Activated CD4-positive, alpha-beta T cell treated with anti-CD3 and anti-CD28 coated beads for 4 hours (primary cell): ENCODE measurements at places on chromosomes 4 and X.
A peak's percentile ranks its signal among the peaks of the same experiment; 100 is the strongest.

GRCh38 chrX:12526306-12526705, 264.9 kb upstream of the PRPS2 start:
- DNase-seq, result no peak

- no peak for DNase-seq
Observed at GRCh38 chr4:3013839-3014350, 50.5 kb downstream of the GRK4 start.

GRCh38 chrX:108347800-108348199, 90.4 kb downstream of the COL4A6 start:
- DNase-seq, result no peak

- DNase-seq, result peak; percentile 22
Observed at GRCh38 chr4:77586951-77587383, 18.7 kb upstream of the CXCL13 start.

DNA sequence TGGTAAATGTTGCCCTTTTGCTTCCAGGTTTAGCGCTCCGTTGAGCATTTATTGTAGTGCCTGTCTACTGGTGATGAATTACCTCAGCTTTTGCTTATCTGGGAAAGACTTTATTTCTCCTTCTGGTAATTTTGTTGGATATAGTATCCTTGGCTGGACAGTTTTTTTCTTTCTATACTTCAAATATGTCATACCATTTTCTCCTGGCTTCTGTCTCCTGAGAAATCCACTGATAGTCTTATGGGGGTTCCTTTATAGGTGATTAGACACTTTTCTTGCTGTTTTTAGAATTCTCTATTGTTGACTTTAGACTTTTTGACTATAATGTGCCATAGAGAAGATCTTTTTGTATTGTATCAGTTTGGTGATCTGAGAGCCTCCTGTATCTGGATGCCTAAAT, 73.5 kb downstream of the ARFIP1 start:
- DNase-seq, result no peak

DNA sequence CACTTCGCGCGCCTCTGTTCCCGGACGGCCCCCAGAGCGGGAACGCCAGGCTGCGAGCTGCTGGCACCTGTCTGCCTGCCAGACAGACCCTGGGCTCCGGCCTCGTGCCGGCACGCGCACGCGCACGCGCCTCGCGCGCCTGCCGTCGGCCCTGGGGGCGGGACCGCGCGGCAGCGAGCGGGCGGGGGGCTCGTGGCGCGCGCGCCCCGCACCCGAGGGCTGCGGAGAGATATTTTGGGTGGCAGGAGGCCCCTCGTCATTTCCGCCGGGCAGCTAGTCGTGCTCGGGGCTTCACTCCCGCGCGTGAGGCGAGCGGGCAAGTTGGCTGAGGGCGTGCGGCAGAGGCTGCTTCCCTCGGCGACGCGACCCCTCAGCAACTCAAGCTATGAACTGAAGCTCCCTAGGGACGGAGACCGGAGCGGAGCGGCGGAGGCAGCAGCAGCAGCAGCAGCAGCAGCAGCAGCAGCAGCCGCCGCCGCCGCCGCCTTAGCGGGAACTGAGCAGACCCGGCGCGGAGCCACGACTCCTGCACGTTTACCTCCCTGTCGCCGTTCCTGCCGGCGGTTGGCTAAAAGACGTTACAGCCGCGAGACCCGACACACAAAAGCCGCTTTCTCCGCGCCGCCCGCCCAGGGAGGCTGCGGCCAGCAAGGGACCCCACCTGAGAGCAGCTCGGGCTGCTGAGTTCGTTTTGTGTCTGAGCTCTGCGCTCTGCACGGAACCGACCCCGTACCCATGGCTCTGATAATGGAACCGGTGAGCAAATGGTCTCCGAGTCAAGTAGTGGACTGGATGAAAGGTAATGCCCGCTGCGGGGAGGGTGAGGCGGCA, at the start of gene CNKSR2:
Gene CNKSR2, plus strand, starts transcription at position 256 of the 831 bp plus-strand sequence. Its CDS starts 480 bp downstream, at position 736.
- peak; percentile 64 for DNase-seq

DNA sequence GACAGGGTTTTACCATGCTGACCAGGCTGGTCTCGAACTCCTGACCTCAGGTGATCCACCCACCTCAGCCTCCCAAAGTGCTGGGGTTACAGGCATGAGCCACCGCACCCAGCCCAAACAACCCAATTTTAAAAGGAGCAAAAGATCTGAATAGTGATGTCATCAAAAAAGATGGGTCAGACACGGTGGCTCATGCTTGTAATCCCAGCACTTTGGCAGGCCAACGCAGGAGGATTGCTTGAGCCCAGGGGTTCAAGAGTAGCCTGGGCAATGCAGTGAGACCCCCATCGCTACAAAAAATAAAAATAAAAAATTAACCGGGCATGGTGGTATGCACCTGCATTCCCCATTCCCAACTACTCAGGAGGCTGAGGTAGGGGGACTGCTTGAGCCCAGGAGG, 6.1 kb downstream of the ELF2 start:
- no peak for DNase-seq

DNA sequence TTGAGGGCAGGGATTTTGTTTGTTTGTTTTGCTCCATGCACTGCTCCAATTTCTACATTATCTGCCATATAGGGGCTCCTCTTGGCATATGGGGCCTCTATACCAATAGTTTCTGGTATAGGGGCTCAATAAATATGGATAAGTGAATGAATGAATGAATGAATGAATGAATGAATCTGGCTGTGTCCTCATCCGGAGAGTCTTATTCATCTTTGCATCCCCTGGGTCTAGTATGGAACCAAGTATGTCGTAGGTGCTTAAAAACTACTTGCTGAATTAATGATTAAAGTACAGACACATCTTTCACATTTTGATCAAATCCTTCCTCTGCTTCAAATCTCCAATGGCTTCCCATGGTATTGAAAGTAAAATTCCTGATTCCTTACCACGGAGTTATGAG, 80.1 kb downstream of the DRD5 start:
- no peak for DNase-seq

DNA sequence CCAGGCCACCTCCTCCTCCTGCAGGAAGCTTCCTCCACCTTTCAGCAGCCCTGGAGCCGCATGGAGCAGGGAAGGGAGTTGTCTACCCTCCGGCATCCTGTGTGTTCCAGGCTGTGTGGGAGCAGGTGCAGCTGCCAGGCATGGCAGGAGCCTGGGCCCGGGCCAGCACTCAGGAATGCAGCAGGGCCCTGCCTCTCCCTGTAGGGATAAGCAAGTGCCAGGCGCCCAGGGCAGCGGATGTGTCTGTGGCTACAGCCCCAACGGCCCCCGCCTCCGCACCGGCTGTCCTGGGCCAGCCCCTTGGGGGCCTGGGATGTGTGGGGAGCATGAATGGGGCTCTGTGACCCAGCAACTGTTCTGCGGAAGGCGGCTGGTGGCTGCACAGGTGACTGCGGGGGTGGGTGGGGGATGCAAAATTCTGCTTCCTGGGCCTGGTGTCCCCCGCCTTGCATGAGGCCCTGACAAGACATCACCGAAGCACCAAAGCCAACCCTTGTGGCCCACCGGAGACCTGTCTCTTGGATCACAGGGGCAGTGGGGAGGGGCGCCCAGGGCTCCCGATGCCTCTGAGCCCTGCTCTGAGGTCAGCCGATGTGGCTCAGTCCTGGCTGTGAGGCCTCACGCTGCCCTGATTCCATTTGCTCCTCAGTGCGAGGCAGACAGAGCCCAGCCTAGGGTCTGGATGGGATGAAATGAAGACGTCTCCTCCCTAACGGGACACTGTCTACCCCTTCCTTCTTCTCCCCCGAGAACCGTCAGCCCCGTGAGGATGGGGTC, 1.4 kb upstream of the DOK7 start:
- no peak for DNase-seq

GRCh38 chrX:12867685-12868084, 813 bp downstream of the TLR7 start:
- DNase-seq, result no peak

DNA sequence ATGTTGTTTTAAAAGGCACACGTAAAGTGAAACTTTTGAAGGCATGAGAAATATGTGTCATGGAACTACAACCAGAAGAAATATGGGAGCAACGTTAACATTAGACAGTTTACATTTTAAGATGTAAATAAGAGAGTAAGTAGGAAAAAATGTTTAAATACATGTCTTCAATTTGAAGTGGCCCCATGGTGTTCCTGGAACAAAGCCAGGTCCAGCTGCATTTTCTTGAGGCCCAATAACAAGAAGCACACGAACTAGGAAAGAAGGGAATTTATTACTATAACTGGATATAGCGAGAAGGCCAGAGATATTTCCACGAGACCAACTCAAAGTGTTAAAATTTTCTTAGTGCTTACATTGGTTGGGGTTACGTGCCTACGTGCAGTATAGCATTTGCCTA, 458.1 kb downstream of the KCTD8 start:
- DNase-seq, result no peak

DNA sequence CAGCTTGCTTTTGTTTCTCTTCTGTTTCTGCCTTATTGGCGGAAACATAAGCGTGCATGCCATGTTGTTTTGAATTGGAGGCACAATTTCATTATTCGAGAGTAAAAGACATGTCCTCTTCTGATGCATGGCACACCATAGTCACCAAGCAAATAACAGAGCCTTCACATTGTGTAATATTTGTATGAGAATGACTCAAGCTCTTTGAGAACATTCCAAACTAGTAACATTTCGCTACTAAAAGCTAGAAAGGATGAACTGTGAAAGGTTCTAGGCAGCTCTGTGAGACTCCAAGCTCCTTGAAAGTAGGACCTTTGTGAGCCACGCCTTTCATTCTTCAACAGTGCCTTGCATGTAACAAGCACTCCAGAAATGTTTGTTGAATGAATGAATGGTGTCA, 9.2 kb upstream of the ANXA3 start:
- DNase-seq, result no peak

DNA sequence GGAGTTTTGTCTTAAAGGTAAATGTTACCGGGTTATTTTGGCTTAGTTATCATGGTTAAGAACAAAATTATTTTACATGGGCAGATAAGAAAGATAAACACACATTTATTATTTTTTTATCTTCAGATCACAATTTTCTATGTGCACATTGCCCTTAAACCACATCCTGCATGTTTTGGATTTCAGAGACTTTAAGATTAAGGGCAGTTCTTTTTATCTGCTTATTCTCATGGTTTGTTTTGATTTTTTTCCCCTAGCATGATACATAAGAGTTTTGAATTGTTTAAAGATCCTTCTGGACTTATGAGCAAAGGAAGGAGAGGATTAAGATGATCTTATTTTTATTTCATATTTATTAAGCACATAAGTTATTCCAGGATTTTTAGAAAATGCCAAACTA, 190.1 kb upstream of the BMP3 start:
- DNase-seq, result no peak

GRCh38 chr4:186205156-186205555, 13.8 kb downstream of the CYP4V2 start:
- DNase-seq, result no peak

- DNase-seq, result no peak
Observed at GRCh38 chr4:180637616-180638015, 1605.6 kb upstream of the TENM3 start.

- DNase-seq, result no peak
Observed at GRCh38 chrX:154353172-154353843, 21.1 kb downstream of the FLNA start.

GRCh38 chrX:134737061-134737460, 78.8 kb upstream of the PLAC1 start:
- no peak for DNase-seq

GRCh38 chr4:74061430-74061829, 22.9 kb upstream of the CXCL3 start:
- DNase-seq, result no peak

- DNase-seq, result no peak
Observed at GRCh38 chrX:108439961-108440696, 491 bp downstream of the COL4A5 start.

GRCh38 chr4:153138736-153139135, 65.5 kb upstream of the TRIM2 start:
- DNase-seq, result no peak

DNA sequence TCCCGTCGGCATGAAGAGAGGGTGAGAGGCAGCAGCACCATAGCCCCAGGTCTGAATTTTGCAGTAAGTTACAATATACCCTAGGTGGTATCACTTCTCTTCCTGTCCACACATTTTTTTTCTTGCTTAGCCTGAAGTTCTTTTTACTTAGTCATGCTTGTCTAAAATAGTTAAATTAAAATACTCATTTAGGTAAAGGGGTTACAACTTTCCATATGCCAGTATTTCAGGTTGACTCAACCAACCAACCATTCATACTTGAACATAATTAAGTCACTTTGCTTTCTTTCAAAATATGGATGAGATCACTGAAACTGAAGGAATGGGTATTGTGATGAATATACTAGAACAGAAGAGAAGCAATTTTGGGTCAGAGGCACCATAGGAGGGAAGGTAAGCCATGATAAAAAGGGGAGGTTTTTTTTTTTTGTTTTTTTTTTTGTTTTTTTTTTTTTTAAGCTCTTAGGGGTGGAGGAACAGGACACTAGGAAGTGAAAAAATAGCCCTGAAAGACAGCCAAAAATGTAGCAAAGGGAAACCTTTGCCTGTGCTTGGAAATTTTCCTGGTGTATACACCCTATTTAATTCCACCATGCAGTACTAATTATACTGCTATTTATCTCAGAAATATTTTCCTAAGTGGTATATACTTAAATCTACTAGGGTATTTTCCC, 41.8 kb downstream of the RPS6KA3 start:
- no peak for DNase-seq

- no peak for DNase-seq
Observed at GRCh38 chr4:141074098-141074878, 59.0 kb downstream of the RNF150 start.
